HTR-8/SVneo (cell line): ENCODE measurements at places on chromosomes 4 and X.

DNA sequence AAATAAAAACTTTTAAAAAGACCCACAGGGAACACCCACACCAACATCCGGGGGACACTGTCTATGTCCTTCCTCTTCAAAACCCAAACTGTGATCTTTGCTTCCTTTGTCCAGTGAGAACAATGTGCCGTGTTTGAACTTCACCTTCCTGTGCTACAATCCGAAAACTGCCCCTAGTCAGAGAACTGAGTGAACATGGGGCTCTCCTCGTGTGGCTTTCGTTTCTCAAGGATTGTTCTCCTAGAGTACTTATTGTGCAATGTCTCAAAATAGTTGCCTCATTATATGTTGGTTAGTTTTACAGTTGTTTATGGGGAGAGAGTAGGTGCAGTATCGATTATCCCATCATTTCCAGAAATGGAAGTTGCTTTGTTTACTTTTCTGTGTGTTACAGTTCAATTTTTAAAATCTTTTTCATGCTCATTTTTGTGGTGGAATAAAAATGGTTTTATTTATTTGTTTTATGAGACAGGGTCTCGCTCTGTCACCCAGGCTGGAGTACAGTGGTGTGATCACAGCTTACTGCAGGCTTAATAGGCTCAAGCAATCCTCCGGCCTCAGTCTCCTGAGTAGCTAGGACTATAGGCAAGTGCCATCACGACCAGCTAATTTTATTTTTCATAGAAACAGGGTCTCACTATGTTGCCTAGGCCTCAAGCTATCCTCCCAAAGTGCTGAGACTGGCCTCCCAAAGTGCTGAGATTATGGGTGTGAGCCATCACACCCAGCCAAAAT is 29.9 kb downstream of the RBMX start:
- no peak for DNase-seq

GRCh38 chr4:174119051-174119450 is 164.4 kb downstream of the FBXO8 start:
- DNase-seq = no peak

- DNase-seq = no peak
Measured at GRCh38 chr4:37425857-37426256, 181.3 kb downstream of the NWD2 start.

DNA sequence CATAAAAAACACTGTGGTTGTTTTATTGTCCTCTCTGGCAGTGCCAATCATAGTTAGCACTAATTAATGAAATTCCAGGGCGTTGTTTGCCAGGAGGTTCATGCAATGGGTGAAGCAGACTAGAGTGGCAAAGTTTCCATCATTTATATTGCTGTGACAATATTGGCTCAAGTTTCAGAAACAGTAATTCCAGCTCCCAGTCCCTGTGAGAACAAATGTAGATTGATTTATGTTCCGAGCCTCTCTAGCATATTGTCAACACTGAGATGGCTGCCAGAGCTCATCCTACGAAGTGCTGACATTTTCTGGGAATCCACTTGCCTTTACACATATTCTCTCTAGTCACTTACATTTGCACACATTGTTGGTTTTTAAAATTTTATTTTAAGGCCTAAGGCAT is 440.0 kb upstream of the IGFBP7 start:
- DNase-seq = no peak

DNA sequence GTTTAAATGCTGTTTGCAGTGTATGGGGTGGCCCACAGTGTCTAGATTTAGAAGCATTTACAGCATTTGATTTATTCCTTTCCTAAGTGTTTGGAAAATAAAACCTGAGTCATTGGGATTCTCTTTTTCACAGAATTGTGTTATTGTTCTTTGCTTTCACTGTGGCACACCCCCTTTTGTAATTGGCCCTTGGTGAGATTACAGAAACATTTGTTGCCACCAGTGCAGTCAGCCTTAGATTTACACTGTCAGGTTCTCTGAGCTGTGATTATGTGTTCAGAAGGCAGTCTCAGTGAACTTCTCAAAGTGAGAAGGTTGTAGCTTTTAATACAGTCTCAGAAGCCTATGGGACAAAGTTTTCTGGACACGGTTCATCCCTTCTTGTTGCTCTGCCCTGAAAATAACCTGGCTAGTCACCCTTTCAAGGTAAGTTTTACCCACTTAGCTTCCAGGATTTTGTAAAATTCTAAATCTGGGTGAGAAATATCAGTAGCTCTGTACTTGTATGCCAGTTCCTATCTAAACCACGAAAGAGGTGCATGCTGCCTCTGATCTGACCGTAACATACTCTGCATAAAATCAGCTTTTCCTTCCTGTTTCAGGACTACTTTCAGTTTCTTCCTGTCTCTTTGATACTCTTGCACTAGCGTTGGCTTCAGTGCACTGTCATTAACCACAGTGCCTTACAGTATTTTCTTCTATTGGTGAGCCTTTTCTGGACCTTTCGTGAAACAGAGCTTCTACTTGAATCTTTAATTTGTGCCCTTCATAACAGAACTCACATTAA is 12.6 kb downstream of the RUFY3 start:
- DNase-seq = no peak

DNA sequence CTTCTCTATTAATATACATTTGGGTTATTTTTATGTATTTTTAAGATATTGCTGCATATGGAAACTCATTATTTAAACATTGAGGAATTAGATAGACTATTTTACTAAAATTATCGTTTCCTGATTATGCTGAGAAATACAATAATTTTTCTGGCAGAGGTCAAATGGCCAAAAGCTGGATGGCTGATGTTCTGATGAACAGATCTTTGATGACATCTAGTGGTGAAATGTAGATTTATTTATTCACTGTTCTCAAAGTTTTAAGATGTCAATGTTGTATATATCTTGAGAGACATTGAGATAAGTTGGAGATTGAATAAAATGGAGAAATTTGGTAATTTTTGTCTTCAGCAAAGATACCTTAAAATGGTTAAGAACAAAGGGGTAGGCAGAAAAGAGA is 96.2 kb downstream of the UGT8 start:
- peak; percentile 6 for DNase-seq

DNA sequence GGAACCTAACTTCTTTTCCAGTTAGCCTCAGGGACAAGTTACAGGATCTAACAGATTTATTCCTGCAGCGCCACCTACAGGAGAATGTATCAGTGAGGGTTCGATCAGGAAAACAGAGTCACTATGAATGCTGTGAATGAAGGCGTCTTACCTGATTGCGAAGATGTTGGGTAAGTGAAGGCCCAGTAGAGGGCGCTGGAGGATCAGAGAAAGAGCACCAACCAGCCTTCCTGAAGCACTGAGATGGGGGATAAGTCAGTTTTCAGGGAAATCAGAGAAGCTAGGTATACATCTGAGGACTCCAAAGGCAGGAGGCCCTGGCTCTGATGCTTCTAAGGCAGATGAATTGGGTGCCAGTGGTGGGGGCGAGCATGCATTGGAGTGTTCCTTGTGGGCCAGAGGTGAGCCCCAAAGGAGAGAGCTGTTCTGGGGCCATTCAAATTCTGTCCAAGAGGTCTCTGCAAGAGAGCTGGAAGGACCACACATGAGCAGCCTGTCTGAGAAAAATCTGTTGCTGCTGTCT is 169.9 kb upstream of the AADAT start:
- peak; percentile 67 for DNase-seq

- no peak for DNase-seq
Measured at GRCh38 chrX:9312922-9313867, 151.7 kb upstream of the TBL1X start.

DNA sequence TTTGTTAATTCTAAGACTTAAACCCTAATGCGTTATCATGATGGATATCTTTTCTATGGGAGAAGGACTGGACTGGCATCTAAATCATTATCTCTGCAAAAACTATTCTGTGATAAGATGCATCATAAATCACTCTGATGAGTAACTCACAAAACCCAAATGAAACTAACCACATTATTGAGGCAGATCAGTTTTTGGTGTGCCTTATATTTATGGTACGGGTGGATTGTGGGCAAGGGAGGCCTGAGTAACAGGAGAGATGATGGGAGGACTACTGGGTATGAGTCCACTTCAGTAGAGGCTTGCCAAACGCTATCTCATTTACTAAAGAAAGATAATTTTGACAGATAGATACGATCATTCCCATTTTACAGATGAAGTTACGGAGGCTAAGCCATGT is 66.4 kb upstream of the GUCY1A1 start:
- DNase-seq = no peak

DNA sequence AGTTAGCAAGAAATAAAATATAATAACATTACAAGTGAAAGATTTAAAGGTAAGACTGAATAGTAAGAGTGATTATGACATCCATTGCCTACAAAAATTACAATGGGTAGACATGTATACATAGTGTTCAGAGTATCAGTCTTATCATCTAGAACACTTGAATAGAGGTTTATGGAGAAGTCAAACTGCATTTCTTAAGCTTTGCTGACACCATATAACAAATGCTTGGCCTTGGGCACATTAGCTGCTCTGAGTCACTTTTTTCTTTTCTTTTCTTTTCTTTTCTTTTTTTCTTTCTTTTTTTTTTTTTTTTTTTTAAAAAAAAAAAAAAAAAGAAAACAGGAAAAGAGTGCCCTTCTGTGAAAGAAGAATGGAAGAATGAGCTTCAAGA is 220.0 kb downstream of the SPCS3 start:
- DNase-seq = no peak

DNA sequence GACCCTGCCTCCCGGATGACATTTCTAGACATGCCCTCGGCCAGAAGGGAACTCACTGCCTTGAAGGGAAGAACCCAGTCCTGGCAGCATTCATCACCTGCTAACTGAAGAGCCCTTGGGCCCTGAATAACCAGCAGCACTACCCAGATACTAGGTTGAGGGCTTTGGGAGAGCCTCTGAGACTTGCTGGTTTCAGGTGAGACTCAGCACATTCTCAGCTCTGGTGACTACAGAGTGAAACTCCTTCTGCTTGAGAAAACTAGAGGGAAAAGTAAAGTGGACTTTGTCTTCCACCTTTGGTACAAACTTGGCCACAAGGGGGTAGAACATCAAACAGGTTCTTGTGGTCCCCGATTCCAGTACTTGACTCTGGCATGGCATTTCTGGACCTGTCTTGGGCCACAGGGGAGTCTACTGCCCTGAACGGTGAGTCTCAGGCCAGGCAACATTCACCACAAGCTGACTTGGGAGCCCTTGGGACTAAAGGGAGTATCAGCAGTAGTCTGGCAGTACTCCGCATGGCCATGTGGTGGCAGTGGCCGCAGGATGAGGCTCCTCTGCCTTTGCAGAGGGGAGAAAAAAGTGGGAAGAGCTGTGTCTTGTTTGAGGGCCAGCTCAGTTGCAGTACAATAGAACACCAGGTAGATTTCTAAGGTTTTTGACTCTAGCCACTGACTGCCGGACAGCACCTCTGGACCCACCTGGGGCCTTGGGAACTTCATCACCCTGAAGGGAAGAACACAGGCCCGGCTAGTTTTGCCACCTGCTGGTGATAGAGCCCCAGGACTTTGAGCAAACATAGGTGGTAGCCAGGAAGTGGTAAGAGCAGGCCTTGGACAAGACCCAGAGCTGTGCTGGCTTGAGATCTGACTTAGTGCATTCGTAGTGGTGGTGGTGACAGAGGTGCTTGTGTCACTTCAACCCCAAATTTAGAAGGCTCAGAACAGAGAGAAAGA is 414.8 kb downstream of the OPHN1 start:
- DNase-seq = peak; percentile 1

GRCh38 chrX:40411340-40412111 is 169.2 kb upstream of the ATP6AP2 start:
- DNase-seq = no peak

DNA sequence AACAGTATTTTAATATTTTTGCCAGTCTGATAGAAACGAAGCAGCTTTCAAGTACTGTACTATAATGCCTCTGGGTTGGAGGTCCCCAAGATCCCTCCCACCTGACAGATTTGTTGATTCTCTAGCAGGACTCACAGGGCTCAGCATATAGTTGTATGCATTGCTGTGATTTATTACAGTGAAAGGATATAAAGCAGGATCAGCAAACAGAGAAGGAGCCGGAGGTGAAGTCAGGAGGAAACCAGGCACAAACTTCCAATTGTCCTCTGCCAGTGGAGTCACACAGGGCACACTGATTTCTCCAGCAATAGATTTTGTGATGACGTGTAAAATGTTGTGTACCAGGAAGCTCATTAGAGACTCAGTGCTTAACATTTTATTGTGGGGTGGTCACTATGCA is 19.0 kb downstream of the USP53 start:
- DNase-seq = no peak

DNA sequence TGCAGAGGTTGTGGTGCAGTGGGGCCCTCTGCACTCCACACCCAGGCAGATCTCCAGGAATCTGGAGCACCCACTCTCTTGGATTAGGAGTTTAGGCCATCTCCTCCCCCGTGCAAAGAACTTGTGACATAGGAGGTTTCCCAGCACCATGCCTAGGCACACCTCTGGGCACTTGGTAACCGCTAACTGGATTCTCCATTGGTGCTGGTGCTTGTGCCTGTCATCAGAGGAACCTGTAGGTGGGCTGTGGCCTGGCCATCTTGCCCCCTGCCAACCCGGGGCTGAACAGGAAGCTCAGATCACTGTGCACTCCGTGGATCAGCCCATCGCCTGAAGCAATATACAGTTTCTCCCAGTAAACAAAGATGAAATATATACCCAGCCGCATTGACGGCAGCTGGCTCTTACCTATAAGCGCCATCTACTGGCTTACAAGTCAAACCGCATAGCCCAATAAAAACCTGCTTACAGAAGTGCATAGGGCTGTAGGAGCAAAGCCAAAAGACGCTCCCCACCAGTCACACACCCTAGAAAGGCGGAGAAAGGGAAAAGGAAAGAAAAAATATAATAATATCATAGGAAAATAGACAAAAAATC is 19.1 kb upstream of the TEX13B start:
- peak; percentile 7 for DNase-seq

- DNase-seq = peak; percentile 23
Measured at GRCh38 chr4:4519297-4519894, 22.5 kb downstream of the STX18 start.

DNA sequence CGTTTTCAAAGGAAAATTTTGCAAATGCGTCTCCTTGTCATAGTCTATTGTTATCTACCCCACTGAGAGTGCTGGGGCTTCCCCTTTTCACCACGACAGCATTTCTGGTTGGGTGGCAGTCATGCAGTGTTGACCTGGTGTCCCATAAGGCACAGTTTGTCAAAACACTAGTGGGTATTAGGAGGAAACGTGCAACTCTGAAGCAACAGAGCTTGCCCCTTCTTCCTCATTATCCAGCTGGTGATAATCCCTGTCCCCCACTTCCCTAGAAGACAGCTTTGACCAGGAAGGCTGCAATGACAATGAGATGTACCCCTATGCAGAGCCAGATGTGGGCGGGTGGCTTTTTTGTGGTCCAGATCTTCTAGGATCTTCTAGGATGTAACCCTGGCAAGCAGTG is 1.8 kb downstream of the TBC1D1 start:
- no peak for DNase-seq

DNA sequence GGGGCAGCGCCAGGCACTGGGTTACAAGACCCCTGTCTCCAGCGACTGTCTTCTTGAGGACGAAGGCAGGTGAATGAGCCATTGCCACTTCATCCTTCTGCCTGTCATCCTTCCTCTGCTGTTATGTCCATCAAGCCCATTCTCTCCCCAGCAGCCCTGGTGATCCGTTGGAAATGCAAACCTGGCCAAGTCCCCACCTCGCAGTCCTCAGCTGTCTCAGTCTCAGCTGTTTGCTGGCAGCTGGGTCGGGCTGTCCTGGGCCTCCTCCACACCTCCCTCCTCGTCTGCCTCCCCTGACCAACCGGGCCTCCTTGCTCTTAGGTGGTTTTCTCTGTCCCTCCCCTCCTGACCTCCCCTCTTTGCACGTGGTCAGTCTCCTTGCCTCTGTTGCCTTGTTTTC is 38.0 kb downstream of the PTTG2 start:
- DNase-seq = no peak
